NCI-H69 (cell line): ENCODE measurements at places on chromosomes 12 and 14.

DNA sequence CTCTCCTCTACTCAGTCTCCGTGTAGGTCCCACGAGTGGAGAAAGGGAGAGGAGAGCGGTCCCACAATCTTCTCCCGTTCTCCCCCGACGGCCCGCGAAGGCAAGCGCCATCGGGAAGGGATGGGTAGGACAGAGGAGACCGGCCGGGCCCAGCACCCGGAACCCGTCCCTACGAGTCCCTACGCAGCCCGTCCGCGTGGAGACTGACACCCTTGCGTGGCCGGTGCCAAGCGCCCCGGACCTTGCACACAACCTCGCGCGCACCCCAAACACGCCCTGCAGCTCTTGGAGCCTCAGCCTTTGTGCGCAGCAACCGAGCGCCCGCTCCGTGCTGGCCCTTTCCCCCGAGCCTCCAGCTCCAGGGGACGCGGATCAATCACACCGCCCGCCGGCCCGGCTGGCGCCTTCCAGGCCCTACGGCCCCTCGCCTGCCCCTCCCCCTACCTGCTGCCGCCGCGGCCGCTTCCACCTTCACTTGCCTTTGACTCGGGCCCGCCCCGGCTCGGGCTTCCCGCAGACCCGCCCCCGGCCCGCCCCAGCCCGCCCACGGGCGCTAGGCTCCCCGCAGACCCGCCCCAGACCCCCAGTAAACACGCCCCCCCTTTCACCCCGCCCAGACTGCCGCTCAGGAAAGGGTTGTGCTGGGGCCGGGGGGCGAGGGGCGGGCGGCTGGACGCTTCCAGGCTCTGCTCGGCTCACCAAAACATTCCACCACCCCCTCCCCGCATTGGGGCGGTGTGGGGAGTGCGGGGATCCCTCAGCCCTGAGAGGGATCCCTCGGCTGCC, at the start of gene NDRG2:
TSS of gene NDRG2 (minus strand) at position 477 of the 786 bp plus-strand sequence. CDS start 1,746 bp downstream, outside the sequence.
- DNase-seq: peak; percentile 79

- DNase-seq: no peak
Observed at GRCh38 chr12:12922191-12922616, 29.8 kb downstream of the GPRC5D start.

DNA sequence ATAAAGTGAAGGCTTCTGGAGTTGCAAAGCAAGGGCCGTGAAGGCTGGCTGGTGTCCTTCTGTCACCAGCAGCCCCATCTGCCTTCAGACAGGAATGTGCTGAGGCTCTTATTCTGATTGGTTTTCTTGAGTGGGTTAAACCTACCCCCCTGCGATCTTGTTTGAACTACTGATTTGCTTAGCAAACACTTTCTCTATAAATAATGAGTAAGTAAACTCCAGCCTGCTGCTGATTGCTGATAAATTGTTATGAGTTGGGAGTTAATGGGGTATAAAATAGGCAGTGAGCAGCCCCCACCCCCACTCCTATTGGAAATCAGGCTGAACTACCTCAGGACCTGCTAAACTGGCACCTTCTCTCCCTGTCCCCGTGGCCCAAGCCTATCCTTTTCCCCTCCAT, 146.1 kb upstream of the NOS1 start:
- DNase-seq: peak; percentile 99

- DNase-seq: no peak
Observed at GRCh38 chr12:21985155-21985554, 43.9 kb upstream of the ABCC9 start.

DNA sequence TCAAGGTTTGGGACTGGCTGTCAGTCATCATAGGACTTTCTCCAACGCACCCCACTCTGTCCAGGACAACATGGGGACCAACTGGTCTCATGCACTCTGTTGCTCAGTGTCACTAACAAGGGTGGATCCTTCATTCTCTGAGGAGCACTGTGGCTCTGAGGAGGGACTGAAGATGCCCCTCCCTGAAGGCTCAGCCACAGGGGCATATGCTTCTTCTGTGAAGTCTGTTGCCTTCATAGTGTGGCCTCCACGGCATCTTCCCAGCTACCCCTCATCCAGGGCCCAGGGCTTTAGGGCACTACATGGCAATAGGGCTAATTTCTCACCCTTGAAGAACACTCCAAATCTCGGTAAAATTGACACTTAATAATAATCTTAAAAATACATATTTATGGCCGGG, 14.3 kb upstream of the IFI27L2 start:
- no peak for DNase-seq

- DNase-seq: no peak
Observed at GRCh38 chr12:47891356-47891755, 13.4 kb downstream of the VDR start.
